Cardiac muscle cell (in vitro differentiated cells and primary cell): ENCODE measurements at places on chromosomes 12 and 14. TPM values are rescaled to one million over a fixed set of nuclear protein-coding genes. Genes with fewer than 3 reads are reported as not detected.

DNA sequence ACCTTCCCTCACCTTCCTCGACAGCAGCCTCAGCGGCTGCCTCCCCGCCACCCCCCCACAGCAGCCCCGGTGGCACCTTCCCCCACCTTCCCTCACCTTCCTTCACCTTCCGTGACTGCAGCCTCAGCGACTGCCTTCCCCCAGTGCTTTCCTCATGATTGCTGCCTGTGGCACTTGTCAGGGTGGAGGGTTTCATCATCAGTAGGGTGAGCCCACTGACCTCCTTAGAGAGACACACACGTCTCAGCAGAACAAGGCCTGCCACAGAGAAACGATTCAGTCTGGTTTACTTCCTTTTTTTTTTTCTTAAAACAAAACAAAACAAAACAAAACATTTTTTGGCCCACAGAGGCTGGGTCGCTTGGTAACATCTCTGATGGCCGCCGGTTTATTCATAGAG, 75.0 kb downstream of the EP400 start:
- DNase-seq: no peak

- peak; percentile 83 for DNase-seq
Observed at GRCh38 chr14:73786636-73787485, 64.8 kb upstream of the PTGR2 start.

- DNase-seq: no peak
Observed at GRCh38 chr12:115817389-115817788, 460.1 kb downstream of the MED13L start.

DNA sequence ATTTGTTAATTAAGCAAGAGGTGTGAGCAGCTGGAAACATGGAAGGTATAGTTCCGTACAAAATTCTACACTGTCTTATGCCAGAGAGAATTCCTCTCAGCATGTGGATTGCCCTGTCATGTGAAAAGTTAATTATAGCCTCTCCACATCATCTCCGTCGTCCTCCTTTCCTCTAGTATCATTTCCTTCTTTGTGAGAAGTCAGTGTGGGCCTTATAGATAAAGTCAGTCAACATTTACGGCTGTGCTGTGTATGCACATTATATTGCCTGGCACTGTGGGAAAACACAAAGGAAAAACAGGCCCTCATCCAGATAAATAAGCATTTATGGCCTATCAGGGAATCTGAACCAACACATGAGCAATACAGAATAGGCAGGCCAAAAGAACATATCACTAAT, 236.6 kb downstream of the SEC23A start:
- DNase-seq: no peak

GRCh38 chr12:132776816-132777568, 15.4 kb upstream of the ANKLE2 start:
- peak; percentile 90 for DNase-seq

GRCh38 chr14:58722441-58722840, 84.7 kb downstream of the DACT1 start:
- no peak for DNase-seq

CDKL1 gene
- 0.63 and 1.0 TPM in 2 replicates for total RNA-seq

- DNase-seq: no peak
Observed at GRCh38 chr12:69151254-69151764, 88.1 kb upstream of the CPSF6 start.

- no peak for DNase-seq
Observed at GRCh38 chr14:34386865-34387485, 75.1 kb downstream of the SPTSSA start.

DNA sequence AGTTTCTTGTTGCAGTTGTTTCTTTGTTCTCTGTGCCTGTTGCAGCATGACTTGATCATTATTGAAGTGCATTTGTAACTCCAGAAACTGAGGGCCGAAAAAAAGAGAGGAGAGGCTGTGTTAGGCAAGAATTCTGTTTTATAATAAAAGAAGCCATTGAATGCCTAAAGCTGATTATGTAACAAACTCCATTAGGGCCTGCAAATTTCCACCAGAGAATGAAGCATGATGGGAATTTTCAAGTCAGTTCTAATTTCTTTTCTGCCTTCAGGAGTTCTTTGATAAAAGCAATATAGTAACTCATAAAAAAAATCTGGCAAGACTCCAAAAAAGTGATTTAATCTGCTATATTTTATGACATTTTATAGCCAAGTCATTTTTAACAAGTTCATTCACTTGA, 156.7 kb upstream of the RASSF8 start:
- no peak for DNase-seq

GRCh38 chr12:87430444-87430843, 598.8 kb downstream of the C12orf50 start:
- DNase-seq: peak; percentile 36

DNA sequence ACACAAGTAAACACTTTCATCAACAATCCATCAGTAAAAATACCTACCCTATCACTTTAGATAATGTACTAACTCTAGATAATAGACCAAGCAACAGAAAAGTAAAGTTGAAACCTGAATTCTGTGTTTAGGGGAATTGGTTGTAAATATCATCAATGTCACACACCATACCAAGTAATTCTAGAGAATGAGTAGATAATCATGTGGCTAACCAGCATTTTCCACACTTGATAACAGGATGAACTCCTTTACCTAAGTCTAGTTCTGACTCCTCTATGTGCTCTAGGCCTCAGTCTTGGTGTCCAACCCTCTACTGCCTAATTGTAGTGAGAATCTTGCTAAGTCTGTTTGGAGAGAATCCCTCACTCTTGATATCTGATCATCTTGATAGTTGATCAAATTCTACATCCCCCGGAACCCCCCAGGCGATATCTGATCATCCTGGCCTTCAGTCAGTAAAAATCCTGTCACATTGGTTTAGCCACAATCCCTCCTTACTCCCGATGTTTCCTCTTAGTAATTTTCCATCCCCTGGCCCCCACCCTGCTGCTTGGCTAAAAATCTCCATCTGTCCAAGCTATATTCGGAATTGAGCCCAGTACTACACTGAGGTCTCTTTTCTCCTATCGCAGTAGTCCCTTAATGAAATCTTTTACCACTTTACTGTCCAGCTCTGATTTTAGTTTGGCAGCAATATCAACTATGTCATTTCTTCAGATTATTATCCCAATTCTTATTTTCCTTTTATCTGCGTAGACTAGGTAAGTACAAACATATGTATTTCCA, 3.4 kb upstream of the SLCO1A2 start:
- DNase-seq: no peak

KRT74 gene
- not detected in 2 replicates for total RNA-seq

NRIP2 gene
- not detected in 2 replicates for total RNA-seq

GPX2 gene
- total RNA-seq: not detected in 2 replicates

- no peak for DNase-seq
Observed at GRCh38 chr12:51318846-51319599, 5.0 kb downstream of the BIN2 start.

PPP4R4 gene
- total RNA-seq: 0.78 and 9.8 TPM in 2 replicates
